ENCODE measurements at places on chromosomes 2 and 18.

GRCh38 chr18:55243255-55243654 lies 284.0 kb upstream of the CCDC68 start:
- DNase-seq = no peak

GRCh38 chr18:49728542-49728941 lies 84.8 kb downstream of the ACAA2 start:
- DNase-seq = no peak

GRCh38 chr2:236676136-236676873 lies 106.7 kb downstream of the ACKR3 start:
- no peak for DNase-seq

- no peak for DNase-seq
Measured at GRCh38 chr2:191217580-191217979, 27.6 kb upstream of the MYO1B start.

GRCh38 chr18:44811572-44812125 lies 131.0 kb downstream of the SETBP1 start:
- no peak for DNase-seq

- DNase-seq = no peak
Measured at GRCh38 chr2:233413559-233414272, 59.4 kb downstream of the DGKD start.

- no peak for DNase-seq
Measured at GRCh38 chr18:57965246-57965645, 78.8 kb upstream of the NEDD4L start.

DNA sequence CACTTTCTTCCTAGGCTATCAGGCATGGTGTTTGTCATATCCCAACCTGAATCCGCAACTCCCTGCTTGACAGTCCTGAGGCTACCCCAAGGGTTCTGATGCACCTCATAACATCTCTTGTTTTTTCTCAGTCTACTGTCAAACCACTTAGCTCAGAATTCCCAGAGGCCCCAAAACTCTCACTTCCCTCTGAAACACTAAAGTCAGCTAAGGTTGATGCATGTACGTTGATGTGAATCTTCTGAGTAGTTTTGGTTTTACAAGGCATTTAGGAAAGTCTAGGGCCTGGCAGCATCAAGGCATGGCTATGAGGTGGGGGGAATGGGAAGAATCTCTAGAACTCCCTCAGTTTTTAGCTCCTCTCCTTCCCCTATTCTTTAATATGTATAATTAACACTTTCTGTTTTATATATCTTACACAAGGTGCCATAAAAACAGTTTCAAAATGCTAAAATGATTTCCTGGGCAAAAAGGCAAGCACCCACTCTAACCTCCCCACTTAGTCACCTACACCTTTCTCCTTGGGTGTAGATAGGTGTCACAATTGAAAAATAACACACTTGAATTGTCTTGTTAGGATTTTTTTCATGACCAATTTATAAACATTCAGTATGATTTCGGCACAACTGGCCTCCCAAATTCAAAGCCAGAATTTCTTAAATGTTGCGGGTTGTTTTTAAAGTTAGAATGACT lies 71.4 kb upstream of the TANK start:
- DNase-seq = no peak

- peak; percentile 34 for DNase-seq
Measured at GRCh38 chr2:224366267-224366844, 35.6 kb downstream of the FAM124B start.

DNA sequence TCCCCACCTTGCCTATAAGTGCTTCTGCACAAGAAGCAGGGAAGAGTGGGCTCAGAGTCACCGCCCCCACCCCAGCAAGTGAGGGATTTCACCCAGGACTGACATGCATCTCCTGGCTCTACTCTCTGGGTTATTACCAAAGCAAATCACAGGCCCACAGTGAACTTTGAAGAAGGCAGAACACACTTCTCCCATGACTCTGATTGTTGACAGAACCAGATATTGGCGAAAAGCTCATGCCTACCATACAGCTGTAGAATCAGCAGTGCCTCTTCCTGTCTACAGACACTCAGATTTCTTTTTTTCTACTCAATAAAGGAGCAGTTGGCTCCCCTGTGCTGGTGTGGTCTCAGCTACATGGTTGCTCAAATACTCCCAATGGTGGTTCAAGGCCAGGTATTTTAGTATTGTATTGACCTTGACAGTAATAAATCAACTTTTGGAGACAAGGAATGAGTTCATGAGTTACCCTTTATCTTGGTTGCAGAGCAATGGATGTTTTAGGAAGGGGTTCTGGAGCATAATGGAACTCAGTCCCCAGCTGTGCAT lies 512.9 kb upstream of the ID2 start:
- DNase-seq = no peak

- DNase-seq = no peak
Measured at GRCh38 chr18:5851998-5852397, 43.3 kb downstream of the TMEM200C start.

DNA sequence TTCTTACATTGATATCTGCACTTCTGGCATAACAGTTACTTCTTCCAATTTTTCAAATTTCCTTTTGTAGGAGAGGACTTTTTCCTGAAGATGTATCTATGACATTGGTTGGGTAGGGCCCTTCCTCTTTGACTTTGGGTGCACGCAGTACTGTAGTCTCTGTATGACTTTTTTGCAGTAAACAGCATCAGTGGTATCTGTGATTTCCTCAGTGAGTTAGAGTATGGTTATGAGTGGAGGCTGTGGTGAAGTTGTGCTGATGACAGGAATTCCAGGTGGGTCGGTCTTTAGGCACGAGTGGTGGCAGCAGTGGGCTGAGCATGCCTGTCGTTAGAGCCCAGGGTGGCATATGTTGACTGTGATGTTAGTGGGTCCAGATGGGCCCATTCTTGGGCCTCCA lies 17.6 kb downstream of the ACVR1C start:
- no peak for DNase-seq

DNA sequence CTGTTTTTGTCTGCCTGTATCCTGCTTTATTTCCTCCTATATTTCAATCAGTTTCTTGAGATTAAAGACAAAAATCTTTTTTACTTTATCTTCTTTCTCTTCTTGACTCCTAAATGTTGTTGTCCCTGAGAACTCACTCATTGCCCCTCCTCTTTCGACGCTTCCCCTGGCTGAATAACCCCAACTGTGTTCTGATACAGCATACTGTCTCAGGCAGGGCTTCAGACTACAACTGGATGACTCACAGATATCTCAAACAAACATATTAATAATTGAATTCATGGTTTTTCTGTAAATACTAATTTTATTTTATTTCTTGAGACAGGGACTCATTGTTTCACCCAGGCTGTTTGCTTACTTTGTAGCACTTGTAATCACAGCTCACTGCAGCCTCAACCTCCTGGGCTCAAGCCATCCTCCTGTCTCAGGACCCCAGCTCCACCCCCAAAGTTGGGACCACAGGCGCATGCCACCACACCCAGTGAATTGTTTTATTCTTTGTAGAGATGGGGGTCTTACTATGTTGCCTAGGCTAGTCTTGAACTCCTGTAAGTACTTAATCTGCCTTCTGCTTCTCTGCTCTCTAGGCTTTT lies 9.4 kb downstream of the ITGAV start:
- no peak for DNase-seq

GRCh38 chr2:202736826-202737225 lies 102.1 kb downstream of the FAM117B start:
- no peak for DNase-seq

GRCh38 chr2:3940661-3941060 lies 237.3 kb downstream of the DCDC2C start:
- no peak for DNase-seq

DNA sequence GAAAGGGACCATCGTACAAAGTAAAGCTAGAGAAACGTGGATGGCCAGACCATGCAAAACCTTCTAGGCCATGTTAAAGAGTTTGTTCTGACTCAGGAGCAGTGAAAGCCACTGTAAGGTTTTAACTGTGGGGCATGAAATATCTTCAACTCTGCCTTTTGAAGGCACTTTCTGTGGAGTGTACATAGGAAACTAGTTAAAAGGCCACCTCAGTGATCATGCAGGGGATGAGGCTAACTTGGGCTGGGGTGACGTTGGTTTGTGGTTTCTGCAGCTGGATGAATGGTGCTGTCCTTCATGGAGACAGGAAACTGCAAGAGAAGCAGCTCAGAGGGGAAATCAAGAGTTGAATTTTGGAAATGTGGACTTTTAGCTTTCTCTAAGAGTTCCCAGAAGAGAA lies 190.7 kb downstream of the CDCA7 start:
- DNase-seq = no peak

DNA sequence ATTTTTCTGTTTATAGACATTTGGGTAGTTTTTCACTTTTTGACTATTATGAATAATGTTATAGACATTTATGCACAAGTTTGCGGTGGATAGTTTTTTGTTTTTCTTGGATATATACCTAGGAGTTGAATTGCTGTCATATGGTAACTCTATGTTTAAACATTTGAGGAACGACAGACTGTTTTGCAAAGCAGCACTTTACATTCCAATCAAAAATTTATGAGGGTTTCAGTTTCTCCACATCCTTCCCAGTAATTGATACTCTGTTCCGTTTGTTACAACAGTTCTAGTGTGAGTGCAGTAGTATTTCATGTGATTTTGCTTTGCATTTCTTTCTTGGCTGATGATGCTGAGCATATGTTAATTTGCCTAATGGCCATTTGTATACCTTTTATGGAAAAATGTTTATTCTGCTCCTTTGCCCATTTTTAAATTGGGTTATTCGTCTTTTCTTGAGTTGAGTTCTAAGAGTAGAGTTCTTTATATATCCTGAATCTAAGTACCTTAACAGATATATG lies 617.3 kb upstream of the LRATD1 start:
- no peak for DNase-seq

DNA sequence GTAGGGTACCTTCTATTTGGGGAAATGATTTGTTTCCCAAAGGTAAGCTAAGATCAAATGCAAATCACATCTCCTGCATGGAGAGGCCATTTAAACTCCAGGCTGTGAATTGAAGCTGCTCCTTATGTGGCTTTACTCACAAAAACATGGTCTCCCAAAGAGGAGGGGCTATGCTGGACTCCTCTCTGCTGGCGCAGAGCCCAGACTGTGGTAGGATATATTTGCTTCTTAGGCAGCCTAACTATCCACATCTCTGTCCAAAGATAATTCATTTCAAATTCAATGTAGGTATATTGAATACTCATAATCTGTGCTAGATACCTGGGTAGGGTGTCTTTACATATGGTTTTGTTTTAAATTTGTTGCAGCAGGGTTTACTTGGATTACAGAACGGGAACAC lies 358.5 kb downstream of the ALK start:
- DNase-seq = no peak

- DNase-seq = no peak
Measured at GRCh38 chr2:118232796-118233195, 144.5 kb downstream of the INSIG2 start.

GRCh38 chr2:156215656-156216055 lies 116.9 kb downstream of the NR4A2 start:
- DNase-seq = no peak

- no peak for DNase-seq
Measured at GRCh38 chr2:100785626-100786296, 34.2 kb upstream of the NPAS2 start.

DNA sequence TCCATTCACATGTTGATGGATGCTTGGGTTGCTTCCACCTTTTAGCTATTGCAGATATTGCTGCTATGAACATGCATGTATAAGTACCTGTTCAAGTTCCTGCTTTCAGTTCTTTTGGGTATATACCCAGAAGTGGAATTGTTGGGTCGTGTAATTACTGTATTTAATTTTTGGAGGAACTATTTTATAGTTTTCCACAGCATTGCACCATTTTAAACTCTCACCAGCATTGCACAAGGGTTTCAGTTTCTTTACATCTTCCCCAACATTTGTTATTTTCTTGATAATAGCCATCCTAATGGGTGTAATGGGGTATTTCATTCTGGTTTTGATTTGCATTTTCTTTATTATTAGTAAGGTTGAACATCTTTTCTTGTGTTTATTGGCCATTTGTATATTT lies 16.0 kb downstream of the ACTR3 start:
- no peak for DNase-seq

- DNase-seq = no peak
Measured at GRCh38 chr2:142175813-142176338, 45.1 kb upstream of the LRP1B start.

DNA sequence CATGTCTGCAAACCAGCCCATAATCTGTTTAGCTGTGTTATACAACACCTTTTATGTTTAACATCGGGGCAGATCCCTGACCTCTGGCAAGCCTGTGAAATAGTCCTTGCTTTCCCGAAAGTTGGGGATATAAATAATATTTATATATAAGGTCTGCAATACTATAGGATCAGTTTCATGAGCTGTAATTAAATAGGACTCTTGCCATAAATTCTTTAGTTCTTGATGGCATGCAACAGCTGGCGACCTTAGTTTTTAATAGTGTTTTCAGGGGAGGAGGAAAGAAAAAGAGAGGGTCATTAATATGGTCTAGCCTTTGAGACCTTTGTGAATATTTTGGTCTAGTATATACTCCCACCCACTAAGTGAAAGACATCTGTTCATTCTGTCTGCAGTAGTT lies 166.5 kb downstream of the MTX2 start:
- no peak for DNase-seq

- no peak for DNase-seq
Measured at GRCh38 chr2:33208400-33208799, 261.6 kb downstream of the LTBP1 start.

DNA sequence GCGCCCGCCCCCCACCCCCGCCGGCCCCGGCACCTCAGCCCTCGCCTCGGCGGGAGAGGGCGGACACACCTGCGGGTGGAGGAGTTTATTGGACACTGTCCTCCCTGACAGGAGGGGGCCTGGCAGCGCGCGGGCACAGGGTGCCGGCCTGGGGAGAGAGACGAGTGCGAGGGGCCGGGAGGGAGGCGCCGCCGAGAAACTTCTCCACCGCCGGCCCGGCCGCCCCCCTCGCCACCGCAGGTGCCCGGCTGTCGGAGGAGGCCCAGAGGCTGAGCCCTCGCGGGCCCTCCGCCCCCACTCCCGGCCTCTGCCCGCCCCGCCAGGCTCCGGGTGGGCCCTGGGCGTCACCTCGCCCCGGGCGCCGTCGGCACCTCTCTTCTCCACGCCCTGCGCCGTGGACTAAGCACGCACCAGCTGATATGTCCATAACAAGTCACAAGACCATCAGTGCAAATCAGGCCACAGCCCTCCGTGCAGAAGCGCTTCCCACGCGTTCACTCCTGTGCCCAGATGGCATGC lies 311.3 kb downstream of the CELF4 start:
- DNase-seq = no peak

DNA sequence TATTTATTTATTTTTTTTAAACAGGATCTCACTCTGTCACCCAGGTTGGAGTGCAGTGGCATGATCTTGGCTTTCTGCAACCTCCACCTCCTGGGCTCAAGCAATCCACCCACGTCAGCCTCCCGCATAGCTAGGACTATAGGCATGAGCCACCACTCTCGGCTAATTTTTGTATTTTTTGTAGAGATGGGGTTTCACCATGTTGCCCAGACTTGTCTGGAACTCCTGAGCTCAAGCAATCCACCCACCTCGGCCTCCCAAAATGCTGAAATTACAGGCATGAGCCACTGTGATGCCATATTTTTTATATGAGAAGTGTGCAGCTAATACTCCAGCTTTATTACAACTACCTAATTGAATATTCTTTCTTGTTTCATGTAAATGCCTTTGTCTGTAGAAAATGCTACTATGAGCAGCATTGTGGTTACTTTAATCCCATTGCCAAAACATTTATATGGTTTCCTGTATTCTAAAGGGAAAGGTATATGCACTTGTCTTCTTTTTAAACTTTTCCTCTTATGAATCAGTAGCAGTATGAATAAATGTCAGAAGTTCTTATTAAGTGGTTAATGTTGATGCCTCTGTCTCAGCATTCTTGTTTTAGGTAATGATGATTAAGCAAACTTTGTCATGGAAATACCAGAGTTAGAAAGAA lies 9.5 kb upstream of the BCL2L11 start:
- no peak for DNase-seq

- DNase-seq = no peak
Measured at GRCh38 chr18:77141401-77142118, 9.0 kb upstream of the MBP start.

GRCh38 chr18:37574113-37574512 lies 8.5 kb upstream of the CELF4 start:
- DNase-seq = no peak
